ENCODE measurements at places on chromosomes 11 and 22.

DNA sequence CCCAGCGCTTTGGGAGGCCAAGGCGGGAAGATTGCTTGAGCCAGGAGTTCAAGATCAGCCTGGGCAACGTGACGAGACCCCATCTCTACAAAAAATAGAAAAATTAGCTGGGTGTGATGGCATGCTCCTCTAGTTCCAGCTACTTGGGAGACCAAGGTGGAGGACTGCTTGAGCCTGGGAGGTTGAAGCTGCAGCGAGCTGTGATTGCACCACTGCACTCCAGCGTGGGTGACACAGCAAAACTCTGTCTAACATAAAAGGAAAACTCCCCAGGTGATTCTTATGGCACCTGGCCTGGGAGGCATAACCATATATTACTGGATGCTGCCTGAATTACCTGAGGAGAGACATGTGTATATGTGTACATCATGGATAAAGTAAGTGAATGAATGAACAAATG, 29.1 kb downstream of the KIAA1671 start:
- no peak for DNase-seq

DNA sequence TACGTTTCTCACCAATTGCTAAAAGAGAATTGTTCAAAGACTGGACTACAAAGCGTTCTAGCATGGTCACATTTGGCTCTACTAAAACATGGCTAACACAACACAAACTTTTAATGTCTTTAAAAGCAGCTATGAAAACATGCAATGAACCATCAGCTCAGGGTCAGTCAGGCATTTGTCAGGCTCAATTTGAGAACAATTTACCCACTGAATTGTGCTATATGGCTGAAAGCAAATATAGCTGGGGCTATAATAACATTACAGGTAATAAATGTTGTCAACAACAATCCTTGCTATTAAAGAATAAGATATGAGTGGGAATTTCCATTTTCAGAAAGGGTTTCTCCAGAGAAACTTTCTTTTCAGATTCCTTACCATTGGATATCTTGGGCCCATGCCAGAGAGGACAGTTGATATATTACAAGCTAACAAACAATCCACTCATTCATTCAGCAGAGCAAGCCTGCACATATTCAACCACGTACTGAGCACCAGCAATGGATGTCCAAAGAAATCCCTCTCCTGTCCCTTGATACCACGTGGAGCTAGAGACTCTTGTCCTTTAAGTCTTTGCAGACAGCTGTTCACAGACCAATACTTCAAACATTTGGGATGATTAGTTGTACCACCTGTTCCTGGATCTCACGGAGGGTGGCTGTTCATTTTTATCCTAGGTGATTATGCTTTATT, 82.5 kb upstream of the DDI1 start:
- DNase-seq: no peak

- no peak for DNase-seq
Observed at GRCh38 chr11:120399307-120399706, 63.1 kb downstream of the ARHGEF12 start.

DNA sequence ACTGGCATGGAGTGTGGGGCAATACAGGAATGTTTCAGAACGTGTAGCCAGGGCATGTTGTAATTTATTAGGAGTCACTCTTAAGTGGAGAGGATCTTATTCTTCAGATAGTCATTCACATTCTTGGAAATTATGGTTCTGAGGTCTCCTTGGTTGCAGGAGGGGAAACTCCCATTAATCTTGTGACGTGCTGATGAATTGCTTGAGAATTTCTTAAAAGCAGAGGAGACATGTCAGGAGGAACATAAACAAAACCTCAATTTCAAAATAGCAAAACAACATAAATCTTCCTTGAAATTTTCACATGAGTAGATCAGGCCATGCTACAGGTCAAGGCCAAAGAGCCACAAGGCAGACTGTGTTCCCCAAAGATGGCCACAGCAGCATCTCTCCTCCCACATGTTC, 50.4 kb downstream of the ADM start:
- no peak for DNase-seq

DNA sequence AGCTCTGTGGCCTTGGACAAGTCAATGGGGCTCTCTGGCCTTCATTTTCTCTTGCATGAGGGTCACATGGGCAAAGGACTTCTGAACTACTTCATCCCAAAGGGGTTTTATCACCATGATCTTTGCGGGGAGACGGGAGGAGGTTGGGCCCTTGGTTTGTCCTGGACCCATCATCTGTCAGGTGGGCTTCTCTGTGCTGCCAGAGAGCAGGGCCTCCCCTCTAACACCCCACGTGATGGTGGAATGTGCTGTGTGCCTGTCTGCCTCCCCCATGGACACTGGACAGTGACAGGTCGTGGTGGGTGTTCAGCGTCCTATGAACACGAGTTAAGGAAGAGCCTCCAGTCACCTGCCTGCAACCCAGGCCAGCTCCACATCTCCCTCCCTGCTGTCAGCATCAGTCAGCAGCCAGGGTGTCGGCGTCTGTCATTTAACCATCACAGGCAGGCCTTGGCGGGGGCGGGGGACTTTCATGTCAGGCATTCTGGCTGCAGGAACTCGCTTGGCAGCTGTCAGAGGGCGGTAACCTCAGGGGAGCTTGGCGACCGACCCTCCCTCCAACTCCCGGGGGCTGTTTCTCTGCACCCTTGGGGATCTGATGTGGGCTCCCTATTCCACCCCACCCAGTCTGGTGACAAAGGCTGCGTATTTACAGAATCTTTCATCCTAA, 2.6 kb upstream of the SUN2 start:
- DNase-seq: peak; percentile 55

DNA sequence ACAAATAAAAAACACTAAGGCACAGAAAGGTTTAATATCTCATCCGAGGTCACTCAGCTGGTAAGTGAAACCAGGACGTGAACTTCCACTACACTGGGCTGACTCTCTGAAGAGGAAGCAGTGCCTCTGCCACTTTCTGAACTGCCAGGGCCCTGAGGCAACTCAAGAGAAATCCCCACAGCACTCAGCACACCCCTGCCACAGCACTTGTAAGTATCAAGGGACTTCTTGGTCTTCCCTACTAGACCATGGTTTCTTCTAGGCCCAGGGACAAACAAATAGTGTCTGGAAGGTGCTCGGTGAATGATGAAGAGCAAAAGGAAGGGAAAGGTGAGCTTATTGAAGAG, 49.7 kb downstream of the RPL27A start:
- no peak for DNase-seq

DNA sequence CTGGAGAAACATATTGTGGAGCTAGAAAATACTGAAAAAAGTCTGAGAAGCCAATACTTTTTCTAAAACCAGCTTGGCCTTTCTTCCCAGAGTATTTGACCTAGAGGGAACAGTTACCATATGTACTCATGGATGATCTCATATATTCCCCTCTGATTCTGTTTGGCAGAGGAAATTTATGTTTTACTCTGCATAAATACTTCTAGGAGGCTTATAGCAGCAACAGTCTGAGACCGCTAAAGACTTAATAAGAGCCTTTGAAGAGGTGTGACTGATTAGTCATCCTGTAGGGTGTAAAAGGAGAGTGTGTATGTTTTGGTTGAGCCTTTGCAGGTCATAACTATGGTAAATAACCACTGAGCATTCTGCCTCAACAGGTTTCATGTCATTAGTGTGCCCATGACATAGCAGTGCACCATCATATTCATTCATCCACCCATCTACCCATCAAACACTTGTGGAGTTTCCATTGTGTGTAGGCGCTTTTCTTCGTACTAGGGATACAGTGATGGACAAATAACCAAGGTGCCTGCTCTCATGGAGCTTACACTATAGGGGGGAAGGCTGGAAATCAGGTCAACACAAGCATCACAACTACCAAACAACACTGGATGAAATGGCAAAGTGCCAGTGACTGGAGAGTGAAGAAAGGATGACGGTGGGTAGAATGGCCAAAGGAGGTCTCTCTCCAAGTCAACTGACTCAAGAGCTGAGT, 44.5 kb downstream of the TRAF6 start:
- DNase-seq: no peak

DNA sequence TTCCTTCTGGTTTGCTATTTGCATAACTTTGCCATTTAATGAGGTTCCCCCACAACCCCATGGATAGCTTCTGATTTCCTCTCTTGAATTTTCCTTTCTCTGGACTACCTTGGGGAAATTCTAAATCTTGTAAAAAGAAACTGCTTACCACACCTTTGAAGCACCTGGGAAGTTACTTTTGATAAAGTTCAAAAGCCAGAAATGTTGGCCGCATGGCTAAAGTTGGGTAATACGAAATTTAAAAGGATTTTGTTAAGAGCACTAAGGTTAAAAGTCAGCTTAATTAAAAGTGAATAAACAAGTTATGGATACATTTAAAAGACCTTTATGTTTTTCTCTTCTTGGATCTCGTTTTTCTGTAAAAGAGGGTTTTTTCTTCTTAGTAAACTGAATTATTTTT, 5.5 kb downstream of the CASP4 start:
- no peak for DNase-seq

DNA sequence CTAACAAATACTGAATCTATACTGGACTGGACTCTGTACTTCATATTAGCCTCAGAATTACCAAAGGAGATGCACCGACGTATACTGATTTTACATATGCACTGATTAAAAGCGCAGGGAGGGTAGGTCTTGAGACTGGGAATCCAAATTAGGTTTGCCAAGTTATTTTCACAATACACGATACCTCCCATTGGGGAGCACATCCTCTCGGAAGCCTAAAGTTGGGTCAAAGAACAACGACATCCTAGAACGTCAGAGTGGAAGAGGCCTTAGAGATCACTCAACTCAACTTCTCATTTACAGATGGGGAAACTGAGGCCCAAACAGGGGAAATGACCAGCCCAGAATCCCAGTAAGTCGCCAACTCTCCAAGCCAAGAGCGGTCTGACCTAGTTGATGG, 626 bp downstream of the DNAL4 start:
- DNase-seq: no peak

DNA sequence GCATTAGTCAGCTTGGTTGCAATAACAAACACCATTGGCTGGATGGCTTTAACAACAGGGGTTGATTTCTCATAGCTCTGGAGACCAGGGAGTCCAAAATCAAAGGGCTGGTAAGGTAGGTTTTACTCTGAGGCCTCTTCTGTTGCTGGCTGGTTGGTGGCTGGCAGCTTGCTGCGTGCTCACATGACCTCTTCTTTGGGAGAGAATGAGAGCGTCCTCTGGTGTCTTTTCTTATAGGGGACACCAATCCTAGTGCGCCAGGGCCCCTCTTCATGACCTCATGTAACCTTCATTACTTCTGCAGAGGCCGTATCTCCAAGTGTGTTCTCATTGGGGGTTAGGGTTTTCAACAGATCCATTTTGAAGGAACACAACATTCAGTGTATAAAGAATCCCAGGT, 1308.3 kb downstream of the TBC1D22A start:
- DNase-seq: no peak

DNA sequence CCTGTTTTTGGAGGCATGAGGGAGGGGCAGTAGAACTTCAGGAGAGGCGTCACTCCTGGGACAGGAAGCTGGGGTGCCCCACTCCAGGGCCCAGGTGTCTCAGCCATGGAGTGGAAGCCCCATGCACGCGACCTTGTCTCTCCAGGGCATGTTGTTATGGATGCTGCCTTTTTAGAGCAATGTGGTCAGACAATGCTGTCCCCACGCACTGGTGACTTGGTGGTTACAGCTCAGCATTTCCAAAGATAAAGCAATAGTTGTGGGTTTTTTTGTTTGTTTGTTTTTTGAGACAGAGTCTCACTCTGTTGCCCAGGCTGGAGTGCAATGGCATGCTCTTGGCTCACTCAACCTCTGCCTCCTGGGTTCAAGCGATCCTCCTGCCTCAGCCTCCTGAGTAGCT, 22.3 kb downstream of the EIF4G2 start:
- DNase-seq: no peak

DNA sequence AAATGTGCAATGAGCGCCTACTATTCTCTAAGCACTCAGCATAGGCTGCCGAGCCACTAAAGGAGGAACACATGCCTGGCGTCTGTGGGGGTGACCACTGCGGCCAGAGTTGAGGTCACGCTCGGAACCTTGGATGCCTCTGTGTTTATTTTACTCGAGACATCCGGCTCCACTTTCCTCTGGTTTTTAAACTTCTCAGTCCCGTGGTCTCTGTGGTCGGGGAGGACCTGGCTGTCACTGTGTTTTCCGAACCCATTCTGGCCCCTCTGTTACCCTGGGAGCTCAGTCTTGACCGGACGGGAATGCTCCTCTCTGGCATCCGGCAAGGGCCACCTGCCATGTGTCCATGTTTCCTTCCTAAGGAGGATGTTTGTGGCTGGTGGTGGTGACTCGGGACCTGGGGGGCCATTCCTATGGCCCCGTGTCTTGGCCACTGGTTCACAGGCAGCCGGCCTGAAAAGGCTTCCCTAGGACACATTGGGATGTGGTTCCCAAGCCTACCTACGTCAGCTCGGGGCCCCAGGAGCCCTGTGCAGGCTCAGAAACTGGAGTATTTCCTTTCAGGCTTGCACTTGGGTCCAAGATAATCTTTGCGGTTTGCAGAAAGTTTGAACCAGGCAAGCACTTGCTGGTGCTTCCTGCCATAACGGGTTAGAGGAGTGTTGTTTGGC, 46.7 kb upstream of the PARVG start:
- DNase-seq: no peak

DNA sequence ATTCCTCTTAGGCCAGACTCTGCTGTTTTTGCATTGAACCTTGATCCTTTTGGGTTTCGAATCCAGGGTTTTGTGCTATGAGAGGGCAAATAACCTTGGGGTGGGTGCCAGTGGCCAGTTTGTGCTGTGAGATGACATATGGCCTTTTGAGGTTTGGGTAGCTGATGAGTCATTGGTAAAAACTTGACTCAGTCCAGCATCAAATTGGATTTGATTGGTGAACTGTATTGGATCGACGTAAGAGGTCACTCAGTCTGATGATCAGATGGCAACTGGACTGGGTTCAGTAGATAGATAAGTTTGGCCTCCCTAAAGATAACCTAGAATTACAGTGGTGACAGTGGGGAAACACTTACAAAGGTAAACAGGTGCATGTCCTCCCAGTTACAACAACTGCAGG, 41.0 kb upstream of the XKR3 start:
- DNase-seq: no peak

GRCh38 chr11:72102631-72102945, 509 bp downstream of the LAMTOR1 start:
- no peak for DNase-seq

- no peak for DNase-seq
Observed at GRCh38 chr11:68974421-68975194, 6.2 kb downstream of the MRGPRD start.

GRCh38 chr22:22800716-22801115, 86.9 kb upstream of the IGLL5 start:
- no peak for DNase-seq

GRCh38 chr22:17087498-17088131, 2.8 kb downstream of the IL17RA start:
- peak; percentile 59 for DNase-seq

DNA sequence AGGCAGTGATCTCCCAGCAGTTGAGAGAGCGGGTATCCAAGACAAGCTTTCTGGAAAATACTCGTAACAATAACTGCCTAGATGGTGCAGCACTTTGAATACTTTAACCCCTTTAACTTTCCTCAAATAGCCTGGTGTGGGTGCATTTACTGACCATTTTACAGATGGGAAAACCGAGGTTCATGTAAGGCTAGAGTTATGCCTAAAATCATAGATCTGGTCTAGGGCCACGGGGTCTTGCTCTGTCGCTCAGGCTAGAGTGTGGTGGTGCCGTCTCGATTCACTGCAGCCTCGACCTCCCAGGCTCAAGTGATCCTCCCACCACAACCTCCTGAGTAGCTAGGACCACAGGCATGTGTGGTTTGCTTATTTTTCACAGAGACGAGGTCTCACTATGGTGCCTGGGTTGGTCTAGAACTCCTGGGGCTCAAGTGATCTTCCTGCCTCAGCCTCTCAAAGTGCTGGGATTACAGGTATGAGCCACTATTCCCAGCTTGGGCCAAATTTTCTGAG, 269.2 kb upstream of the SYN3 start:
- no peak for DNase-seq

- DNase-seq: no peak
Observed at GRCh38 chr11:66176650-66177049, 91.8 kb upstream of the RAB1B start.

- DNase-seq: no peak
Observed at GRCh38 chr11:131662317-131662972, 292.0 kb downstream of the NTM start.
